ENCODE measurements at places on chromosomes 16 and 17.

DNA sequence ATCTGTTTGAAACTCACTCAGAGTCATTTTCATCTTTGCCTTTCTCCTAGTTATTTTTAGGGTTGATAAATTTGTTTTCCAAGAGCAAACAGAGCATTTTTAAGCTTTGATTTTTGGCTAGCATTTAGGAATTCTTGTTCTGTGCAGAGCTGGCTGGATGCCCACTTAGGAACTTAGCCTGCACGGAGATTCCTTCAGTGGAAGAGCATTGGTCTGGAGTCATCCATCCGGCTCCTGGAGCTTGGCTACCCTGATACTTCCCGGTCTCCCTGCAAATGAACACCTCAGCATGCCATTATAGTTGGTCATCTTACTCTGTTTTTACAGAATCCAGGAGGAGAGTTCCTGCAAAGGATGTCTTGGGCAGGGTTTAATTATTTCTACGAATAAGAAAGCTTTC lies 57.1 kb downstream of the SPECC1 start:
- DNase-seq: peak; percentile 63

- peak; percentile 16 for DNase-seq
These were observed at the start of gene ADAD2 for GRCh38 chr16:84190731-84191388. ADAD2 (plus strand) TSS chr16:84191157; CDS start chr16:84191231, 74 bp downstream.

DNA sequence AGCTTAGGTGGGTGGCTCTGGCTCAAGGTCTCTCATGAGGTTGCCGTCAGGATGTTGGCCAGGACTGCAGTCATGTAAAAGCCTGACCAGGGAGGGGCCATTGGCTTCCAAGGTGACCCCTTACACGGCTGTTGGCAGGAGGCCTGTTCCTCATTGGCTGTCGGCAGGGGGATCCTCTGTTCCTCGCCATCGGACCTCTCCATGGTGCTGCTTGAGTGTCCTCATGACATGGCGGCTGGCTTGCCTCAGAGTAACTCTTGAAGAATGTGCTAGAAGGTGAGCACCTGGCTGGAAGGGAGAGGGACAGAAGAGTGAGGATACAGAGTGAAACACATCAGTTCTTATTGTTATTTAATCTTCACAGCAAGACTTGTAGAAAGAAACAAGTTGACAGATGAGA lies 4.7 kb upstream of the RPRML start:
- DNase-seq: no peak

GRCh38 chr17:44390250-44390870 lies 911 bp upstream of the ITGA2B start:
- no peak for DNase-seq

GRCh38 chr17:48840441-48840840 lies 9.6 kb downstream of the CALCOCO2 start:
- DNase-seq: peak; percentile 8

DNA sequence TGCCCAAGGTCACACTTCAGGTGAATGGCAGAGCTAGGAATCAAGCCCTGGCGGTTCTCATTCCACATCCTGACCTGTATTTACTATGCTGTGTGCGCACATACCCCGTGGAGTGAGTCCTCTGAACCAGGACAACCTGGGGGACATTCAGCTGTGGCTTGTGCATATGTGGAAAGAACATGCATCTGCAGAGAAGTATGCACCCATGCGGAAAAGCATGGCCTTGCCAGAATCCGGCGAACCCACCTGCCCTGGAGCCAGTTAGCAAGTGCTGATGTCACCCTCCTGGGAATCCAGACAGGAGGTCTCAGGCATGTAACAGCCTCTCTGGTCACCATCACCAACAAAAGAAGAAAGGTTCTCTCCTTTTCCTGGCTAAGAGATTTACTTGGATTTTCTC lies 1.9 kb downstream of the RASL10B start:
- DNase-seq: no peak

DNA sequence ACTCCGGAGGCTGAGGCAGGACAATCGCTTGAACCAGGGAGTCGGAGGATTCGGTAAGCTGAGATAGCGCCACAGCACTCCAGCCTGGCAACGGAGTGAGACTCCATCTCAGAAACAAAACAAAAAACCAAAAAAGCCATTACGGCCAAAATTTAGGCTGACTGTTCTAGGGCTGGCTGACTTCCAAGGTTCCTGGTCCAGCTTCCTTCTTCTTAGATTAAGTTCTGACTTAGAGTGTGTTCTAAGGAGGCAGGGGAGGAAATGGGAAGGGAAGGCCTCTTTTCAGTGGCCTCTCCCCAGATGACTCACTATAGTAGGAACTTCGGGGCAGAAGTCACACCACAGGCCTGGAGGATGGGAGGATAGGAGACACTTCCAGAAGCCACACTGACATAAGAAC lies 27.7 kb upstream of the CLEC18B start:
- peak; percentile 94 for DNase-seq

DNA sequence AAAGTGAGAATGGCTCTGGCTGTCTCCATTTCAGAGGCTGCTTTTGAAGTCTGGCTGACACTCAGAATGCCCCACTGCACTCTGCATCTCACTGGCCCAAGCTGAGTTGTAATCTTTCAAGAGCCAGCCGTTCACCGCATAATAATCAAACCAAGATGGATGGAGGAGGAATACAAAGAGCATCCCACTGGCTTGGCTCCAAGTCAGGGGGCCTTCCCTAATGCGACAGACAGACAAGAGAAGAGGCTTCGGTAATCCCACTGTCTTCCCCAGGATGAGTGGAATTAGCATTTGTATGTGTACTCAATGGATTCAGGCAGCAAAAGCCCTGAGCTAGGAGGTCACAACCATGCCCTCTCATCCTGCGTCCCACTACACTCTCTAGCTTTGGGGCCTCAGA lies 68.0 kb downstream of the CBLN1 start:
- no peak for DNase-seq

DNA sequence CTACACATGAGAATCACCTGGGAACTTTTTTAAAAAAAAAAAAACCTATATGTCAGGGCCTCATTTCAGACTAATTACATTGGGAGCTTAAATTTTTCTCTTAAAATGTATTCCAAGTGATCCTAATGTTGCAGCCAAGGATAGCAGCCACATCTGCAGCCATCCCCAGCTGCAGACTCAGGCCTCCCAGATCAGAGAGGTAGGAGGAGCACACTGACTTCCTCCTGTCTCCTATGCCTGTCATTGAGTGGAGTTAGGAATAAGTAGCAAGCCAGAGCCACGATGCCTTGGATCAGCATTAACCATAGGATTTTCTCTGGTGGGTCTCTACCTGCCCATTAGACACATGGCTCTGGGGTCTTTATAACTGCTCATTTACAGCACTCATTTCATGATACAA lies 463.5 kb downstream of the HS3ST4 start:
- DNase-seq: no peak

- DNase-seq: no peak
These were observed 49.2 kb downstream of the CRISPLD2 start for GRCh38 chr16:84868829-84869472.

- DNase-seq: no peak
These were observed 16.2 kb downstream of the CA4 start for GRCh38 chr17:60165971-60166370.
